ENCODE measurements at places on chromosomes 3 and 15.

GRCh38 chr3:122263058-122263457 is 62.0 kb upstream of the CSTA start:
- no peak for DNase-seq

DNA sequence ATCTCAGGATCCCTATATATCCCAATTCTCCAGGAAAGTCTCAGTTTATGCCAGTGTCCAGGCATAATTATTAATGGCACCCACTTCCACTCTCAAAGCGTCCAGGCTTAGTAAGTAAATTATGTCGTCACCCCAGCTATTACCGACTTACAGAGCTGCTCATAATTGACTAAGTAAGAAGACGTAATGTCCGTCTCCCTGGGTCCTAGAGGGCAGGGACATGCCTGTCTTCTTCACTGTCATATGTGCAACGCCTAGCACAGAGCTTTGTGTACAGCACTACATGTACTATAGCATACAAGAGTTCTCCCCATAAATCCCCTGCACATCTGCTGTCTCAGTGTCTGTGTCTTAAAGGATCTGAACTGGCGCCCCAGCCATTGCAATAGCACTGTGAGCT is 23.9 kb upstream of the HRH1 start:
- no peak for DNase-seq

DNA sequence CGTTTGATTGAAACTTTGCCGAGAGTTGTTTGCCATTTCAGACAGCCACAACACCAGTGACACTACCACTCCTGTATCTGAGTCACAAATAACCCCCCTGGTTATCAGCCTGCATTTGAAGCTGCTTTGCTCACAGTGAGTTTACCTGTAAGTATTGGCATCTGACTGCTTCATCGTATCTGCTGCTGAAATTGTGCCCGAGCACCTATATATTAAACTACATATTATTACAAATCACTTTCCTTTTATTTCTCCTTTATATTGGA is 39.2 kb upstream of the SPSB4 start:
- no peak for DNase-seq

DNA sequence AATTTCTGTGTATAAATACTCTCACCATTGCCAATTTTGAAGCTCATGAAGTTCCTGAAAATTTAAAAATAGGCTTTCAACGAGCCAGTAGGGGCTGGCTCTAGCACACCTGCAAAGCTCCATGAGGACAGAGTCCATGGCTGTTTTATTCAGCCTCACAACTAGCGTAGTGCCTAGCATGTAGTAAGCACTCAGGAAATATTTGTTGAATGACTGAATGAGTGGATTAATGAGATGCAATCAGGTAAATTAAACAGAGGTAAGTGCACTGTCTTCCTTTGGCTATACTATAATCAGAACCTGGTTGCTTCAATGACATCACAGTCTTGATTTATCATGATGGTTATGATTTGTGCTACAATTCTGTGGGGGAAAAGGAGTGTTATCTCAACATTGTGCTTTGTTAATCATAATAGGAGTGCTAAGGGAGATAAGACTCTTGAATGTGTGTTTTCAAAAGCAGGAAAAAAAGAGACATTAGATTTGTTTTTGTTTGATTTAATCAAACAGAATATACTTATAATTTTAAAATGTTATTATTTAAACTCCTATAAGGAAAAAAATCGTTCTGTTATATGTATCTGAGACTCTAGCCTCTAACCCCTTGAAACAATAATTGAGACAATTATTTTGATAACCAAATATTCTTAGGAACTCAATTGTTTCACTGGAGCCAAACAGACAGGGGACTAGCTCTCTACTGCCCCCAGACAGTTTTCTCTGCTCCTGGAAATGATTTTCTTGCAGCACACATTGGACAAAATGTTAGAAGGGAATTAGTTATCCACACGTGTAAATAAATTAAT is 171.7 kb upstream of the ATP11B start:
- no peak for DNase-seq

- no peak for DNase-seq
Observed at GRCh38 chr3:148044151-148044550, 635.0 kb downstream of the ZIC1 start.

DNA sequence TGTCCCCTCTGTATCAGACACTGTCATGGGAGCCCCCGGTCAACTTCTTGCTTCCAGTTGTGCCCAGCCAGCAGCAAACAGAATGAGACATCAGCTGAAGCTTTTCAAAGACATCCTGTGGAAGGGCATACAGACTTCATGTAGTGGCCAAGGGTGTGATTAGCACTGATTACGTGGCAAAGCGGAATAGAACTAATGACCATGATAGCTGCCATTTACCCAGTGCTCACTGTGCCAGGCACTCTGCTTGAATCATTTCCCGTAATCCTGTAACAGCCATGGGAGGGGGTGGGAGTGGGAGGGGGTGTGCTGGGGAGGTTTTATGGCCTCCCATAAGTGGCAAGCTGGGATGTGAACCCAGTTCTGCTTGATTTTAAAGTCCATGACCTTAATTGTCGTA is 29.5 kb downstream of the LPP start:
- no peak for DNase-seq

GRCh38 chr3:98763819-98764418 is 779 bp downstream of the ST3GAL6 start:
- DNase-seq, result no peak

- no peak for DNase-seq
Observed at GRCh38 chr3:55621648-55622047, 134.5 kb upstream of the WNT5A start.

DNA sequence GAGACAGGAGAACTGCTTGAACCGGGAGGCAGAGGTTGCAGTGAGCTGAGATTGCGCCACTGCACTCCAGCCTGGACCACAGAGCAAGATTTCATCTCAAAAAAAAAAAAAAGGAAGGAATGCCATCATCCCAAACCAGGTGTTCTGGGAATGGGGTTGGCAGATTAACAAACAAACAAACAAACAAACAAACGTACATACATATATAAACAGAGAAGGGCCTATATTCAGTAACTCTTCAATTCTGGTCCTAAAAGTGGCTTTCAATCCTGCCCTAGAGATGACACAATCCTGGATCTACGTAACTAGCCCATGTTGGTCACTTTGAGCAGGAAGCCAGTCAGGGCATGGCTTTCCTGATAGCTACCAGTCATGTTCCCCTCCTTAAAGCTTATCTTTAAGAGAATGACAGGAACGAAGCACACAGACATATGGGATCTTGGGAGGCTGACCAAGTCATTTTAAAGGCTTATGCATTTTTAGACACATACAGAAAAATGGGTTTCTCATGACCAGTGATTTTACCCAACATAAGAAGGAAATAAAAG is 29.9 kb upstream of the RAB11A start:
- DNase-seq, result no peak

- no peak for DNase-seq
Observed at GRCh38 chr3:154791611-154792010, 288.5 kb upstream of the MME start.

- DNase-seq, result no peak
Observed at GRCh38 chr3:11088831-11089230, 65.5 kb upstream of the HRH1 start.

GRCh38 chr15:43151688-43152087 is 18.3 kb downstream of the TMEM62 start:
- no peak for DNase-seq

- DNase-seq, result no peak
Observed at GRCh38 chr15:82551646-82552247, 11.5 kb upstream of the RPS17 start.

GRCh38 chr3:44584646-44585501 is at the start of gene ZNF660:
Gene ZNF660, plus strand, starts transcription at chr3:44584964. Its CDS starts 9,230 bp downstream, at chr3:44594194.
- no peak for DNase-seq

DNA sequence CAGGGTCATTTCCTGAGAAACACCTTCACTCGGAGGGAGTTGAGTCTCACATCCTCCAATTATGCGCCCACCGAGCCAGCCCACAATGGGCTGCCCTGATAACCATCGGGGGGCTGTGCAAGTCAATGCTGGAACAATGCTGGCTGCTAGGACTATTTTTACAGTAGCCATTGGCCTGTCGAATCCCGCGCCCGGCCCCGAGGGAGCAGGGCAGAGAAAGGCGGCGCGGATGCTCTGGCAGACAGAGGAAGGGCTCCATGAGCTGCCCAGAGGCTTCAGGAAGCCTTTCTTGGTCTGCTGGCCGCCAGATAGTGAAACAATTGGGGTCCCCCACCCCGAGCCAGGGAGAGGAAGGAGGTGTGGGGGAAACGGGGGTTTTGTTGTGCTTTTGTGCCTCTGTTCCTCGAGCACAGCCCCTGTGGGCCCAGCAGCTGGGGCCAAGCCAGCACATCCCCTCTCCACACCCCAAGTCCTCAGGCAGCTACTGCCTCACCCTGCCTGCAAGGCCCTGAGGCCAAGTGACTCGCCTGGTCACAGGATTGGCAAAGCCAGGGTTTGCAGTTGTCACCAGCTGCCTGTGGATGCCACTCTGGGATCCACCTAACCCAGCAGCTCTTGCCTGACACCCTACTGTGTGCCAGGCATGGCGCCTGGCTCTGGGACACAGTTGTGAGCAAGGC is 39.0 kb downstream of the SLC6A6 start:
- DNase-seq, result no peak

DNA sequence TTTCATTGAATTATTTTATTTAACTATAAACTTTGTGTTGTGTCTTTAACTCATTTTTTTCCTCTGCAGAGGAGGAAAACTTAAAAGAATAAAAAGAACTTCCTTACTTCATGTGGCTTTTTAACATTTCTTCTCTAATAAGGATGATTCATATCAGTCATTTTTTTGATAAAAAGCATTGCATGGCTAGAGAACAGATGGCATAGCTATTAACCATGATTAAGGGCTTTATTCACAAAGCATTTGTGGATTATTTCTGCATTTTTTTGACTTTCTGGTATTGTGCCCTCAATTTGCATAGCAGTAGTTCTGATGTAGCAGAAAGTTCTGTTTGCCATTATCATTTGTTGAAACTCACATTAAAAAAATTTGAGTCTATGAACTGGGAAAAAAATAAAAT is 540.8 kb downstream of the SI start:
- DNase-seq, result no peak

DNA sequence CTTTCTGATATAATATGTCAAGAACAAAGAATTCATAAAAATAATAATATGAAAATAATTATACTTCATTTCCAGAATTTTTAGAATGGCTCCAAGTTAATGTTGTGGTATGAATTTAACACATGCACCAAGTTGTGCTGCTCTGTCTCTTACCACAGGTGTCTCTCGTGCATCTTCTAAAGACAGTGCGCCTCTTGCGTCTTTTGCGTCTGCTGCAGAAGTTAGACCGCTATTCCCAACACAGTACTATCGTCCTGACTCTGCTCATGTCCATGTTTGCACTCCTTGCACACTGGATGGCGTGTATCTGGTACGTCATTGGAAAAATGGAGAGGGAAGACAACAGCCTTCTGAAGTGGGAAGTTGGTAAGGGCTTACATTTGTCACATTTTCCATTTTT is 246.6 kb downstream of the KCNH8 start:
- no peak for DNase-seq

GRCh38 chr15:96801576-96802150 is 471.2 kb downstream of the NR2F2 start:
- no peak for DNase-seq

GRCh38 chr3:63970631-63971475 is 52.4 kb downstream of the PSMD6 start:
- no peak for DNase-seq

DNA sequence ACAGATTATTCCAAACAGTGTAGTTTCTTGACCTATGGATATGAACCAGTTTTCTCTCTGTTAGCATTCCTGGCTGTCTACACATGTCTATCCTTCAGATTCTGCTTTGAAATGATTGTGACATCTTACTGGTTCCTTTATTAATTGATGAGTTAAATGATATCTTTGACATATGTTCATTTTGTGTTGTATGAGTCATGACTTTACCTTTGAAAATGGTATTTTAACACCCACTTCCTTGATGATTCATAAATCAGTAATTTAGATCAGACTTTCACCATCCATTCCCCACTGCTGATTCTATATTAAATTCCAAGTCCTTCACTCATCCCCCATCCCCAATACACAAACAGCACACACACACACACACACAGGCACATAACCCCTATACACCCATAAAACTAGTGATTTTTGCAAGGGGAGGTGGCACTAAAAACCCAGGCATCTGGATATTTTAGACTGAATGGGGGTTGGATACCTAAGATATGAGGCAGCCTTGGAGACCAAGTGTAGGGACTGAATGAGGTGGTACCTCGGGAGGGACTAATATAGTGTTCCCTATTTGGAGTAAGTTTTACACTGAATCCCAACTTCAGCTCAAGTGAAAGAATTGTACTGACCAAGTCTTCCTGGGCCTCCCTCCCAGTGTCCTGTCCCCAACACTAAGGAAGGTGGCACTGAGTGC is 9.7 kb downstream of the CCK start:
- peak; percentile 45 for DNase-seq

- DNase-seq, result no peak
Observed at GRCh38 chr3:74328435-74328834, 286.0 kb downstream of the CNTN3 start.

DNA sequence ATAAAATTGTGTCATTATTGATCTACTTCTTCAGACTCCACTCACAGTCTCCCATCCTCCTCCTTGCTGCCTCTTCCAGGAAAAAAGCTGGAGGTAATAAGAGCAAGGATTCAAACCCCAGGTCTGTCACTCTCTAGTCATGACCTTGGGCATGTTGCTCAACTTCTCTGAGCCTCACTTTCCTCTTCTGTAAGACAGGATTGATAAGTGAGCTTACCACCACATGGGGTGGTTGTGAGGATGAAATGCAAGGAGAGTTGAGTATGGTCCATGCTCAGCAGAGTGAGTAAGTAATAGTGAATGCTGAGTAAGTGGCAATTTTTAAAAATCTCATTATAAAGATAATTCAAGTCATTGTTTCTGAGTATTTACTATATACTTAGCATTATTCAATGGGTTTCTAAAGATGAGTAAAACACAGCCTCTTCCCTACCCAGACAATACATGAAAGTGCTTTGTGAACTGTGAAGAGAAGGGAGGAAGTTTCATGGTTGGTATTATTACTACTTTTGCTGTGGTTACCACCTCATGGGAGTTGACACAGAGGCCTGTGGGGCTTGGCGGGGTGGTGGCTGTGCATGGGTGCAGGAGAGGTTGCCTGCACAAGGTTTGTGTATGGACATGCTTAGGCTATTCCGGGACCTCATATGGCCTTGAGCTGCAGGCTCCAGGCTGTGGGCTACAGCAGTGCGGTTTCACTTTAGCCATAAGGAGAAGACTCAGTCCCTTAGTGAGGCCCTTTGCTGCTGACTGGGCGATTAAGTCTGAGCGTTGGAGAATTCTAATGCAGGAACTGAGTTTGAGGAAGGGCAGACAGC is 30.0 kb downstream of the SLC6A11 start:
- DNase-seq, result no peak

GRCh38 chr15:73483053-73483452 is 40.1 kb downstream of the REC114 start:
- no peak for DNase-seq
